ENCODE measurements at places on chromosomes 2 and 18.

DNA sequence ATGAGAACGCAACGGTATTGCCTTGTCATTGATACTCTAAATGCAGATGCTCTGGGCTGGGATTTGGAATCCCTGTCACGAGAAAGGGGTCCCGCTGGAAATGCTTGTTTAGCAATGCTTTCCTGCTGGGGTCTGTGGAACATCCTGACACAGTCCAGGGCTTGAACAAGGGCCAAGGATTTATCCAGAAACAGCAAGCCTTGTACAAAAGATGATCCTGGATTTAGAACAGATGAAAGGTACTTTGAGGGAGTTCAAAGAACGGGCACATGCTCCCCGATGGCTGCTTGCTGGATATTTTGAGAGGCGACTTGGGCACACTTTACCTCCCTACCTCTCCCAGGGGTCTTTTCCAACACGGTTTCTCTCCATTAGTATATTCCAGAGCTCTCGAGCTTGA, 108.1 kb upstream of the CELF4 start:
- DNase-seq, result no peak

GRCh38 chr2:226583715-226584114, 215.9 kb downstream of the IRS1 start:
- DNase-seq, result no peak

DNA sequence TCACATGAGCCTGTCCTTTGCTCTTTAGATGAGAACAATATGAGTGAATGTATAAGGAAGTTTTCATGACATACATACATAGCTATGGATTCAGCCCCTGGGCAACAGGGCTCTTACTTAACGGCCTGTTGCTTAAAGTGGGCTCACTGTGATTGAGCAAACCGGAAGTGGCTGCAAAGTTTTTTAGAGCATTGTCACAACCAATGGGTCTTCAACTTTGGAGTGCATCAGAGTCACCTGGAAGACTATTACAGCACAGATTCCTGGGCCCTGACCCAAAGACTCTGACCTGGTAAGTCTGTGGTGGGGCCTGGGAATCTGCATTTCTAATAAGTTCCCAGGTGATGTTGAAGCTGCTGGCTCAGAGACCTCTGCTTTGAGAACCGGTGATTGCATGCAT, 106.3 kb upstream of the SEC11C start:
- no peak for DNase-seq

- no peak for DNase-seq
Measured at GRCh38 chr2:175745911-175746310, 256.2 kb downstream of the LNPK start.

DNA sequence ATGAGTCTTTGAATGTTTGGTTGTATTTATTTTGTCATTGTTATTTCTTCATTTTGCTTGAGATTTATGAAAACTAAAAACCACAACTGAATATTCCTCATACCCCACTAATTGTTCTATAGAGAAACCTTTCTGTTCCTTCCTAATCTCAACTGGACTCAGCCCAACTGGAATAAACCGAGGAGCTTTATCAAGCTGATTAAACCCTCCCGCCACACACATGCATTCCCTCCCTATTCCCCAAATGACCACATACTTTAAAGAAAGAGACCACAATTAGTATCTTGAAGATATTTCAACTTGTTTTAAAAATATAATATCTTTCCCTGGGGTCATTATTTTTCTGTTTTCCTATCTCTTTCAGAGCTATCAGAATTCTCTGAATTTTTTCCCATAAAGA, 107.5 kb downstream of the OSR1 start:
- no peak for DNase-seq

DNA sequence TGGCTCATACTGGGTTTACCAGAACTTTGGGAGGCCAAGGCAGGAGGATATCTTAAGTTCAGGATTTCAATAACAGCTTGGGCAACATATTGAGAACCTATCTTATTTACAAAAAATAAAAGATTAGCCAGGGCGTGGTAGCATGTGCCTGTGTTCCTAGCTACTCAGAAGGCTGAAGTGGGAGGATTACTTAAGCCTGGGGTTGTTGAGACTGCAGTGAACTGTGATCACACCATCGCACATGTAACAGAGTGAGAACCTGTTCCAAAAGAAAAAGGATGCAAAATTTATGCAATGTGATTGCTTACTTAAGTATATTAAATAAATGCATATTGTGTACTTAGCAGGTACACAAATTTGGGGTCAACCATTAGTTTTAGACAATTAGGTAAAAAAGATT, 768.9 kb upstream of the CDH7 start:
- DNase-seq, result no peak

GRCh38 chr18:62436636-62437234, 86.1 kb upstream of the ZCCHC2 start:
- DNase-seq, result no peak

DNA sequence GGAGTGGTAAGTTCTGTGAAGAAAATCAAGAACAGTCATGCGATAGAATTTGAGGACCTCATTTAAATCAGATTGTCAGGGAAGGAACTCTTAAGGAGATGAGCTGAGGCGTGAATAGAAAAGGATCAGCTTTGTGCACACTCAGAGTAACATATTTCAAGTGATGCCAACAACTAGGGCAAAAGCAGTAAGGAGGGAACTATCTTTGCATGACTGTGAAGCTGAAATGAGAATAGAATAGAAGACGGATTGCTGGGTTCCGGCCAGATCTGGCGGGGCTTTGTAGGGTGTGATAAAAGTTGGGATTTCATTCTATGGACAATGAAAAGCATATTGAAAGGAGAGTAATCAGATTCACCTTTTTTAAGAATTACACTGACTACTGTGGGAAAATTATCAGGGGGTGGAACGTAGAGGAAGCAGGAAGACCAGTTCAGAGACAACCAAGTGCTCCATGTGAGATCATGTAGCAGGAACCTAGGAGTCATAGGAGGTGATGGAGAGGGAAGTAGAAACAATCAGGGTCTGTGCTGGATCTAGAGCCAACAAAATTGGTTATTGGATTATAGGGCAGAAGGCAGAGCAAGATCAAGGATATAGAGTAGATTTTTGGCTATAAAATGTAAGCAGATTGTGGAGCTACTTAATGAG, 884.3 kb downstream of the DCC start:
- DNase-seq, result no peak

DNA sequence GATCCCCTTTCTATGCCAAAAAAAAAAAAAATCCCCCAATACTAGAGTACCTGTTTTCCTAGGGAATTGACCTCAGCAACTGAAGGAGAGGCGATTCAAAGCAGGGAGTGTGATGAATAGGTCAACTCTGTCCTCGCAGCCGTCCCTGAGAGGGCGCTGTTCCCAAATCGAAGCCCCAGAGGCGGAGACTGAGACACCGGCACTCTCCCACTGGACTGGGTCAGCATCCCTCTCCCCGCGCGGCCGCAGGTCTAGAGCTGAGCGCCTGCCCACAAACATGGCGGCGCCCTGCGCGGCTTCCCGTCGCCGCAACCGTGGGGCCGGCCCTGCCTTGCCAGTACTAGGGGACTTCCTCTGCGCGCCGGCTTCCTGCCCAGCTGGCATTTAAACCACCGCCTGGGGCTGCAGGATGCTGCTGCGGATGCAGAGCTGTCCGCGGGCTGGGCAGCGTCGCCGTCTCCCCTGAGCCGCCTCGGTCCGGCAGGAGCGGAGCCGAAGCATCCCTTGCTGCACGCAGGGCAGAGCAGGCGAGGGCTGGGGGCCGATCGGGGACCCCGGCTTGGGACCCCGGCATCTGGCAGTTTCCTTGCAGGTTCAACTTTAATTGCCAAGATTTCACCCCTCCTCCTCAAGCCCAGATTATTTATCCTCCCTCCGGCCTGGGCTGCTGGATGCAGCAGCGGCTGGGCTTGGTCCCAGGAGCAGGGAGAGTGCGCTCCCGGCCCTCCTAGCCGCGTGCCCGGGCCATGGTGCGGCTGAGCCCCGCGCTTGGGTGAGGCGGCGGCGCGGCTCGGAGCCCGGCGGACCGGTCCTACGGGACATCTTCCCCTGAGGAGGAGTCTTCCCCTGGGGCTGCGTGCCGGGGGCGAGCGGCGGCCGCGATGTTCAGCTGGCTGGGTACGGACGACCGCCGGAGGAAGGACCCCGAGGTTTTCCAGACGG, at the start of gene EHD3:
EHD3 (plus strand) TSS at position 412 of the 942 bp plus-strand sequence; CDS start at position 882, 470 bp downstream.
- peak; percentile 91 for DNase-seq

DNA sequence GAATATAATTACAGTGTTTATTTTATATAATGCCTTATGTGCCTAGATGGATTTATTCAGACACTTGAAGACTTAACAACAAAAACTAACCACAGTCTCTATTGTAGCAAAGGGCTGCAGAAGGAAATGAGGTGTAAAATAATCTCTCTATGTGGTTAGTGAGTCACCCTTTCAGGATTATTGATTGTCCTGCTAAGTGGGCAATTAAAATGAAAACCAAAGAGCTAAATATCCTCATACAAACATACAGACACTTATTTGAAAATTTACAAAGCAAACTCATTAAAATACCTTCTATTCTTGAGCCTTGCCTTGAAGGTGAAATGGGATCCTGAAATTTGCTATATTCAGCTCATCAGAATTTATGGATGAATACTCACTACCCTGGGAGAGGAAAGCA, 27.7 kb upstream of the DCC start:
- DNase-seq, result peak; percentile 50

DNA sequence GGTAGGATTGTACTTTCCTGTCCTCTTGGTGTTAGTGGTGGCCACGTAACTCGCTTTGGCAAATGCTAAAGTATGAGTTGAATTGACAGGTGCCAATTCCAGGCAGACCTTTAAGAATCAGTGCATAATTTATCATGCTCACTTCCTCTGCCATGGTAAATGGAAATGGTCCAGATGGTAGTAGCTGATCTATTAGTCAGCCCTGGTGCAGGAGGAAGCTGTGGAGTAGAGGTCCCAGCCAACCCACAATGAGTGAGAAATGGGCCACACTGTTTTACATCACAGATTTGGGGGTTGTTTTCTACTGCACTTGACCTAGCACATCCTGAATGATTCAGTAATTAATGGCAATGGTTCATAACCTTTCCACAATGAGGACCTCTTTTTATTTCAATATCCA, 104.4 kb downstream of the RGPD3 start:
- no peak for DNase-seq

GRCh38 chr2:96489663-96490062, 15.5 kb downstream of the NEURL3 start:
- DNase-seq, result no peak

- peak; percentile 44 for DNase-seq
Measured at GRCh38 chr2:188291142-188291616, 495 bp upstream of the GULP1 start.

GRCh38 chr18:63399300-63399699, 23.0 kb downstream of the VPS4B start:
- no peak for DNase-seq

- peak; percentile 65 for DNase-seq
Measured at GRCh38 chr2:234689911-234690379, 193.1 kb upstream of the ARL4C start.

- DNase-seq, result no peak
Measured at GRCh38 chr2:235692671-235693171, 198.9 kb downstream of the AGAP1 start.

DNA sequence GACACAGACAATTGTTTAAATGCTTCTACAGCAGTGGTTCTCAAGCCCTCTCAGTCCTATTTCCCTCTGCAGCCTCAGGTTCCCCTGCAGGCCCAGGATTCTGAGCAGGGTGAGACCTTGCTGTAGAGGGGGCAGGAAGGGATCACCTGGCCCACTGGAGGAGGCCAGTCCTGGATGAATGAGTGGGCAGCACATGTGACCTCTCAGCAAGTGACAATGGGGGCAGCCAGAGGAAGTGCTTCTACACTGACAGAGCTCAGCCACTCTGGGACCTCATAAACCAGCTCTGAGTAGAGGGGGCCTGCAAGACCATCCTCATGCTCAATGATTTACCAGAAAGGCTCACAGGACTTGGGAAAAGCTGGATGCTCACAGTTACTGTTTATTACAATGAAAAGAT, 63.2 kb downstream of the ASB1 start:
- DNase-seq, result no peak

GRCh38 chr18:23616258-23616657, 30.0 kb upstream of the NPC1 start:
- no peak for DNase-seq

GRCh38 chr18:44592639-44593038, 88.0 kb upstream of the SETBP1 start:
- no peak for DNase-seq

DNA sequence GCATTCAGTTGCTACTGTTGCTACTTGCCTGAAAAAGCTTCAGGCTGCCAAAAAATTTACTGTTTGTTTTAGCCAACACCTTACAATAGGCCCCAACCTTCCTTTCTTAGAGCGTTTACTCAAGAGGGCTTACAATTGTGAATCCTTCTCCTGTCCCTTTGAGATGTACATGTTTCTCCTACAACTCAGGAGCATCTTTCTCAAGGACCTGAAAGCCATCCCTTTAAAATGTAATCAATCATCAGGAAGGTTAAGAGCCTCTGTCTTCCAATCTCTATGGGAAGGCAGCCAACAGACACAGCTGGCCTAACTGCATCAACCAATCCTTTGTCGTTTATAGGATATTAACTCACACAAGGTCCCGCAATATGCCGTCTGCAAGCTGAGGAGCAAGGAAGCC, 3.4 kb upstream of the IER3IP1 start:
- peak; percentile 54 for DNase-seq

DNA sequence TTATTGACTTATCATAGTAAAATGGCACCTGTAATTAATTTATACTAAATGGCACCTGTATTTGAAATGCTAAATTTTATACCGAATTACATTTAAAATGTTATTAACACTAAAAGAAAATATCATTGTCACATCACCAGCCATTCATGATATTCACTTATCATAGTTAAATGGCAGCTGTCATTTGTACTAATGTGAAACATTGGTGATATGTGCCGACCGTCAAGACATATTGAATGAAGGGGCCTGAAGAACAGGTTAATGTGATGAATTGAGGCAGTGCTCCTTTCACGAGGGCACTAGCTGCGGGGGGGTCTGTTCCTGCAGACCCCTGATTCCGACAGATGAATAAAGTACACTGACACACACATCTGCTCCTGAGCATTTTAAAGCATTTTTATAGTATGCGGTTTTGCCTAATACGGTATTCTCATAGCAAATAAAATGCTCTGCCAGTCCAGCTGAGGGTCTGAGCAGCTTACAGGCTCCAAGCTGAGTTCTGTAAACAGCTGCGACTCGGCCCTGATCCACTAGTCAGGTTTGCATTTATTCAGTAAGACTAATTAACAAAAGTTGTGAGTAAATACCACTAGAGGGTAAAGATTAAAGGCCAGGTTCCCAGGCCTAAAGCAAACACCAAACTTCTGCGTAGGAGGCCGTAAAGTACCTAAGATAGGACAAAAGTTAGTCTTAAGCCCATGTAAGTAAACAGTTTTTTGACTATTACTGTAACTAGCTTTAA, 593.4 kb upstream of the NETO1 start:
- DNase-seq, result no peak

- no peak for DNase-seq
Measured at GRCh38 chr2:131145040-131145439, 39.9 kb downstream of the PLEKHB2 start.

GRCh38 chr2:74891136-74891764, 57.3 kb downstream of the HK2 start:
- DNase-seq, result no peak

- DNase-seq, result no peak
Measured at GRCh38 chr2:40690525-40690924, 238.6 kb upstream of the SLC8A1 start.

DNA sequence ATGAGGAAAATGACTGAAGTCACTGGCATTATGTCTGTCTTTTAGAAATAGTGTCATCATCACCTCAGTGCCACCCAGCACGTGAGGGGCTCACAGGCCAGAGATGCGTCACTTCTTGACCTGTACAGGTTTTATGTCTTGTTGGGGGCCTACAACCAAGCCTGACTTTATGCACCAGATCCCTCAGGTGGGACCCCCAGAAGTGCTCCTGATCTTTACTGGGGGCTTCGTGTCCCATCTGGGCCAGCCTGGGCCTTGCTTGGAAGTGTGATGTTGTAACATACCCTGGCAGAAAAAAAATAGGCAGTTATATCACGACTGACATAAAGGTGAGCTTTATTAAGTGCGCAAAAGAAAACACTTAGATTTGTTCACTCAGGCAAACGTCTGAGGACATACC, 21.5 kb upstream of the GNAL start:
- DNase-seq, result no peak
